ENCODE measurements at places on chromosomes 2 and 18.
A peak's percentile ranks its signal among the peaks of the same experiment; 100 is the strongest.

- peak; percentile 35 for DNase-seq
Observed at GRCh38 chr2:151161821-151162551, 99.7 kb downstream of the RBM43 start.

DNA sequence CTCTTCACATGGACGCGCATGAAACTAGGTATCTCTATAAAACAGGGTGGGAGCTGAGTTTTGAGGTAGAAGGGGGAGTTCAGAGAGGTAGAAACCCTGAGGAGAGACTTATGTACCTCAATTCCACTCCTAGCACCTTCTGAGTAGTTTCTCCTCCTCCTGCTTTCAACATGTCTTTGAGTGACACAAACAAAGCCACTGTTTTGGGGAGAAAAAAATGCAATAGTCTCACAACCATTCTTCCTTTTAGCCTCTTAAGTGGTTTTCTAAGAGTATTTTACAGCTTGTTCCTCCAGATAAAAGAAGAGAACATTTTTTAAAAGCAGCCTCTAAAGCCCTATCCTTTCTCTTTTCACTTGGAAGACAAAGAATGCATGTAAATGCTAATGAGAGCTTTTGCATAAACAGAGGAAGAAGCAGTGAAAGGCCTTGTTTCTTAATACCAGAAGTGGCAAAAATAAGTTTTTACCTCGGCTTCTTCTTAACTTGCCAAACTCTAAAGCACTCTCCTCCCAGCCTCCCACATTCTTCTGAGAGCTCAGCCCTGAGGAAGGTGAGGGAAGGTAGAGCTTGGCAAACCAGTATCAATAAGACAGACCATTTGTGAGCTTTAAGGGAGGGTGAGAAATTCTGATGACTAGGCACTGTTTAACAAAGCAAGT is 1304.4 kb upstream of the ACVR2A start:
- DNase-seq: no peak

DNA sequence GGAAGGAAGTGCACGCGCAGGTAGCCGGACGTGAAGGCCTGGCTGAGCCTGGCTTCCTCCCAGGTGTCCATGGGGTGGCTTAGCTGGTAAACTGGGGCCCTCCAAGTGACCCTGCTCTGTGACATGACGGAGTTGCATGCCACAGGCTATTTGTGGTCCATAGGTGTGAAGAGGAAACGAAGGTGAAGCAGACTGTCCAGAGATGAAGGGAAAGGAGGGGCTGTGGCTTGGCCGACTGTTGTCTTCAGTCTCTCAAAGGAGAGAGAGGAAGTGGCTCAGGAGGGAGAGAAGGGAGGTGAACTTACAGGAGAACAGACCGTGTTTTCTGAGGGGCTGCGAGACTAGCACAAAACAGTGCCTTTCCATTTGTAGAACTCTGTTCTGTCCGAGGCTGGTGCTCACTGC is 19.3 kb downstream of the INPP5D start:
- DNase-seq: no peak

- DNase-seq: no peak
Observed at GRCh38 chr18:25672490-25672889, 320.5 kb upstream of the ZNF521 start.

DNA sequence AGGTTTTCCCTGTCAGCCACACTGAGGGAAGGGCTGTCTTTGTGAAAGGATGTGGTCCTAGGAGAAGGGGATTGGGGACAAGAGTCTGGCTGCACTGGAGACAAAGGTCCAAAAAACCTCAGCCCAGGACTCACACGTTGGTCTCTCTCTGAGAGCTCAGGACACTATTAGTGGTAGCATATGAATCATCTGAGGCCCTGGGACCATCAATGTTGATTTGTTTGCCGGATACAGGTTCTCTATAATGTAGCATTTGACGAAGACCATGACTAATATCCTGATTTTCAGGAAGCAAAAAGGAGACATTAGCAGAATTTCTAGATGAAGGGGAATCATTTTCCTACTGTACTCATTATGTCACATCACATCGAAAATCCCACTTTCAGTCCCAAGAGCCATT is 22.2 kb upstream of the DNAH6 start:
- DNase-seq: no peak

- no peak for DNase-seq
Observed at GRCh38 chr18:48687346-48688042, 148.7 kb downstream of the CTIF start.

DNA sequence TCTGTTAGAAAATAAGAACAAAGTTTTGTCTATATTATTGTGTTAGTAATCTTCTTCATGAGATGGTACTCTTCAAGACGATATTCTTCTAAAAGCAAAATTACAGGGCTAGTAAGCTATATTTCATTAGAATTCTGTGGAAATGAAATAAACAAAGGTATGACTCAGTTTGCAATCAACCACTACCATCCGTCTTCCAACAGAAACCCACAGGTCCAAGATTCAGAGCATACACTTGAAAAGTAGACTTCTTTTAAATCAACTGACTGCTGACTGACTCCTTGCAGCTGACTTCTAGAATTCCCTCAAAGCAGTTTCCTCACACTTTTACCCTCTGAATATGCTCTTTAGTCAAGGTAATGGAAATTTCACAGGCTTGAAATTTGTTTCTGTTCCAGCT is 193.7 kb downstream of the GCA start:
- DNase-seq: no peak

GRCh38 chr2:26340831-26341230 is 5.1 kb upstream of the SELENOI start:
- DNase-seq: no peak

GRCh38 chr2:181058378-181059269 is 78.2 kb downstream of the UBE2E3 start:
- DNase-seq: no peak

DNA sequence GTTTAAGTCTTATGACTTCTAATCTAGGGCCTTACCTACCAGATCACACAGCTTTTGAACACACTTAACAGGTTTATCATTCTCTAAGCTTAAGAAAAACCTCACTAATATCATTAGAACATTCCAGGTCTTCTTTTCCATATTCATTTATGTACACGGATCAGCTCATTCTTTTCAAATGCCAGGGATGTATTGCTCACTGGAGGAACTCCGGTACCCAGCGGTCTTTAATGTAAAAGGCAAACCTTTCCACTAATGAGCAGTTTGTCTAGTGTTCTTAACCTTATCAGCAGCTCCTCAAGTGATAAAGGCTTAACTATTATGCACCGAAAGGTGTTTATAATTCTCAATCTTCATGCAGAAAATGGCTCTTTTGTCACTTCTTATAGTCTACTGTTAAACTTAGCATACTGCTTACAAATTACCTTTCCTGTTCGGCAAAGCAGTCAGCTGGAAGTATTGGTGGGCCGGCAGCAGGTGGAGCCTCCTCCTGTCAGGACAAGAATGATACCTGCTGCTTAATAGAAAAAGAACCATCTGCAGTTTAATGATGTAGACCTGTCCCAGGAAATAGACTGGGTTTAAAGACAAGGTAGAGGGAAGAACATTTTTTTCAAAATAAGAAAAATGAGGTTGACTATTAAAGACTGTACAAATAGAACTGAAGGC is 142.7 kb downstream of the FIGN start:
- DNase-seq: no peak

DNA sequence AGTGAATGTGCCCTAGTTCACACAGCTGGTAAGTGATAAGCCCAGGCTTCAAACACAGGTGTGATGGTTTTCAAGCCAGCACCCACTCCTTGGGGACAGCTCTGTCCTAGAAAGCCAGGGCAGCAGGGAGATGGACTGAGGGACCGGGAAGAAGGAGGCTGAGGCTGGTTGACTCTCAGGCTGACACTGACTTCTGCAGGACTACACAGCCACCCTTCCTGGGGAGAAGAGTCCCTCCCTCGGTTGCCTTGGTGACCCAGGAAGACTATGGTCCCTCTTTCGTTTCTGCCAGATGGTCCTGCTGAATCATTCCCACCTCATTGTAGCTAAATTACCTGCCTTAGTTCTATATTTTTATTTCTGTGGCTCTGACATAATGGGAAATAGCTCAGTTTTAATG is 11.3 kb upstream of the FSHR start:
- no peak for DNase-seq

- DNase-seq: no peak
Observed at GRCh38 chr2:223952280-223952968, 4.8 kb upstream of the MRPL44 start.

GRCh38 chr2:218368621-218369153 is 12.0 kb downstream of the CATIP start:
- DNase-seq: peak; percentile 46

GRCh38 chr2:96762529-96763311 is 2.0 kb downstream of the CNNM4 start:
- DNase-seq: no peak

DNA sequence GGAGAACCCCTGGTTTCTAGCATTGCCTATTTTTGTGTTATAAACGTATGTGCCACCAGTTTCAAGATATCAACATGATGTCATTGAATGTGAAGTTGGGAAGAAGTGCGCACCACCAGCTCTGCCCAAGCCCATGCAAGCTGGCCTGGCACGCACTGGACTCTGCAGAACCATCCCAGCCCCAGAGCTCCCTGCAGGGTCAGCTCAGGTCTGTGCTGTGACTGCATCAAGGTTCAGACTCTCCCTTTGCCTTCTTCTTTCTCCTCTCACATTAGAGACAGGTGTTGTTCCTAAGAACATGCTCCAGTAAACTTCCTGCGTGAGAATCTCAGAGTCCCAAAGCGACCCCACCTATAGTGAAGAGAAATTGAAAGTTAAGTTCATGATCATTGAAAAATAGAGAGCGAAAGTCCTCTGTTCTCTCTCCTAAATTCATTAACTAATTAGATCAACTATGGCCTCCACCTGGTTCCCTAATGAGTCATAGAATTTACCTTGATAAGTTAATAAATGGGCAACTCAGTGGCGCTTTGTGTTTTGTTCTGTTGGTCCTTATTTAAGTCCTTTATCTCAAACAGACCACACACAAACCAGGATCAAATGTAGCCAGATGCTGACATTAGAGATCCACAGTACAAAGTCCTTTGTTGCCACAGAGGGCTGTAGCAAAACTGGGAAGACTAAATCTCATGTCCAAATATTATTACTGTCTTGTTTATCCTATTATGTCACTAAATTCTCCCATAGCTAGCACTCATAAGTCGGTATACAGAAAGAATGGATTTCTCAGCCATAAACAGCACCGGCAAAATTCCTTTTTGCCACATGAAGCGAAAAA is 432.3 kb downstream of the STK39 start:
- no peak for DNase-seq

DNA sequence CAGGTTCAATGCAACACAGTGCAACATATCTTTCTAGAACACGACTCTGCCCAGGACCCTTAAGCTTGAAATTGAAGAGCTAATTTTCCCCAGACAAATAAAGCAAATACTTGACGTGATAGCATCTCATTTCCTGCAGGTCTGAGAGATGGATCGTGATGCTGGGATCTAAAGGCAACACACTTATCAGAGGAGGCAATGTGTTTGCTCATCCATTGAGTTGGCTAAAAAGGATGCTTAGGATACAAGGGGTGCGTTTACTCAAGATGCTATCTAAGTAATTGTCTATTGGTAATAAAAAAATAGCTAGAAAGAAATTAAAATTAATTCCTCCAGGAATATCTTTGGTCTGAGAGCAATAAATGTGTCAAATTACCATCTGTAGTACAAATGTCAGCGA is 129.0 kb downstream of the SOCS6 start:
- DNase-seq: no peak

DNA sequence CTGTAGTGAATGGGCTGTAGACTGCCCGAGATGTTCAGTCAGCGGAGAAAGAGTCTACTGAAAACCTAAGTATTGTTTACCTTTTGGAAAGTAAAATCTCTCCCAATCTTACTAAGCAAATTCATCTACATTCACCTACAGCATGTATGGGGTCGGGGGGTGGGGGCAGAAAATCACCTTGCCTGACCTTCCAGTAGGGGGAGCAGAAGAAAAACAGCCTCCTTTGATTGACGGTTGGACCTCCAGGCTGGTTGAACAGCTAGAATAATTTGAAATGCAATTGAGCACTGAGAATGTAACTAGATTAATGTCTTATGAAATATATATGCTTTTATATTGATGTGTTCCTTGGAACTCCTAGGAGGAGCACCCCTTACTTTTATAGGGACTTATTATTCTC is 10.0 kb downstream of the LRATD1 start:
- no peak for DNase-seq

GRCh38 chr2:227849906-227850305 is 21.5 kb upstream of the DAW1 start:
- DNase-seq: peak; percentile 68

DNA sequence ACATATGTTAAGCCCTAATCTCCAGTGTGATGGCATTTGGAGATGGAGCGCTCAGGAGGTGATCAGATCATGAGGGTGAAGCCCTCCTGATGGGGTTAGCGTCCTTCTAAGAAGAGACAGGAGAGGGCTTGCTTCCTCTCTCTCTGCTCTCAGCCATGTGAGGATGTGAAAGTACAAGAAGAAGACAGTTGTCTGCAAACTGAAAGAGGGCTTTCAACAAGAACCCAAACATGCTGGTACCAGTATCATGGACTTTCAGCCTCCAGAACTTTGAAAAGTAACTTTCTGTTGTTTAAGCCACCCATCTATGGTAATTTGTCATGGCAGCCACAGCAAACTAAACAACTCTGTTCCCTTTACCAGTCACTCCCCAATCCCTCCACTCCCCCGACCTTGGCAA is 47.4 kb downstream of the CACNB4 start:
- no peak for DNase-seq

DNA sequence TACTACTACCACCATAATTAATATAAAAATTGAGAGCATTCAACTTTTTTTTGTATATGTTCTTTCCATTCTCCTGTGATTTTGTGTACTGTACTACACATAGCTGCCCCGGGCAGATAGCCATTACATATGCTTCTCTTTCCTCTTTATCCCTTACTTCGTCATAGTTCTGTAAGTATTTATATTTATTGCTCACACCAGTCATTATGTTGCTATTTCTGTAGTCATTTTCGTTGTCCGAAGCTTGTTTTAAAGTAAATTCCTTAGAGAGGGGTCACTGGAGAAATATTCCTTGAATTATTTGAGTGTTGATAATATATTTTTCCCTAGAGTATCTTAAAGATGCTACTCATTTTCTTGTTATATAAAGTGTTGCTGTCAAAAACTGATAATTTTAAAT is 144.0 kb downstream of the CLIP4 start:
- DNase-seq: no peak

DNA sequence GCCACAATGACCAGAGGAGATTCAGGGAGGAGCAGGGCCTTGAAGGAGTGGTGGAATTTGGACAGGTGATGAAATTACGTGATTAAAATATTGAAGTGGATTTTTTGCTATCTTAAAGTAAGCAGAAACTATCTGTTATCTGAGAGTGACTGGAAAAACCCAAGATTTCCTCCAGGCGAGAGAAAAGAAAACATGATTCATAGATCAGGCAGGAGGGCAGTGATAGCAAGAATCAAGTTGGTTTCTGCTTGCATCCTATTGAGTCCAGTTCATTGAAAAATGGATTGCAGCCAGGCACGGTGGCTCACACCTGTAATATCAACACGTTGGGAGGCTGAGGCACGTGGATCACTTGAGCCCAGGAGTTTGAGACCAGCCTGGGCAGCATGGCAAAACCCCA is 127.8 kb downstream of the NXPH2 start:
- no peak for DNase-seq

DNA sequence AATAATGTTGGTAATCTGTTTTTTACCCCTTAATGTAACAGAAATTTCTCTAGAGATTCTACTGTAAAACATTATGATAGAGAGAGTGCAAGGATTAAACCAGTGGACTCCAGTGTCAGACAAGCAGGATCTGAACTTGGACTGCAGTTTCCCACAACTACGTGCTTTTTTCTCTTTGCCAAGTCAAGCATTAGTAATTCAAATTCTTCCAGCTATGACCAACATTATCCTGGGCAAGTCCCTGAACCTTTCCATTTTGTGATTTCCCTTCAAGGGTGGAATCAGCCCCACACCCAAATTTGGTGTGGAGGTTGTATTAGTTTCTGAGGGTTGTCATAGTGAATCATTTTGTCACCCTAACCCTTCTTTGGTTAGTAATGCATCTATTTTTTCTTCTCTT is 482.0 kb downstream of the ZNF516 start:
- DNase-seq: no peak

Measured in AG08395 (cell line).